ENCODE measurements at places on chromosomes 13 and 19.
A peak's percentile ranks its signal among the peaks of the same experiment; 100 is the strongest.

GRCh38 chr19:2633693-2634075, 68.8 kb downstream of the GNG7 start:
- DNase-seq: no peak

DNA sequence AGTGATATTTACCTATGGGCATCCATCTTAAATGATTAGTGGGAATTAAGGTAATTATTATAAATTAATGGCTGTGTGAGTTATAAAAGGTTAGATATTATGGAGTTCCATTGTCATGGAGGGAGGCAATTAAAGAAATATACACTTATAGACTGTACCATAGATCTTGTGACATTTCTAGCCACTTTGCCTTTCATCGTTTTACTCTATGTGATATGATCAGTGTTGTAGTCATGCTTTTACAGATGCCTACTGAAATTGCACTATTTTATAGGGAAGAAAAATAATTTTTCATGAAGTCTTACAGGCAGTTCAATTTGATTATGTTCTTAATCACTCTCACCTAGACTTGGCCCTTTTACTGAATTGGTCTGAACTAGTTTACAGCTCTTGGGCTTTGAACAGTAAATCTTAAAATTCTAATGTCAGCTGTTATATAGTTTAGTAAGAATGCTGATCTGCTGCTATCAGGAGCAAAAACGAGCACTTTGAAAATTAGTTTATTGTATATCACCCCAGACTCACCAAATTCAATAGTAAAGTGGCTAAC, 301.2 kb downstream of the GPC6 start:
- no peak for DNase-seq

- peak; percentile 25 for DNase-seq
Measured at GRCh38 chr13:29165840-29166239, 345.7 kb downstream of the MTUS2 start.

DNA sequence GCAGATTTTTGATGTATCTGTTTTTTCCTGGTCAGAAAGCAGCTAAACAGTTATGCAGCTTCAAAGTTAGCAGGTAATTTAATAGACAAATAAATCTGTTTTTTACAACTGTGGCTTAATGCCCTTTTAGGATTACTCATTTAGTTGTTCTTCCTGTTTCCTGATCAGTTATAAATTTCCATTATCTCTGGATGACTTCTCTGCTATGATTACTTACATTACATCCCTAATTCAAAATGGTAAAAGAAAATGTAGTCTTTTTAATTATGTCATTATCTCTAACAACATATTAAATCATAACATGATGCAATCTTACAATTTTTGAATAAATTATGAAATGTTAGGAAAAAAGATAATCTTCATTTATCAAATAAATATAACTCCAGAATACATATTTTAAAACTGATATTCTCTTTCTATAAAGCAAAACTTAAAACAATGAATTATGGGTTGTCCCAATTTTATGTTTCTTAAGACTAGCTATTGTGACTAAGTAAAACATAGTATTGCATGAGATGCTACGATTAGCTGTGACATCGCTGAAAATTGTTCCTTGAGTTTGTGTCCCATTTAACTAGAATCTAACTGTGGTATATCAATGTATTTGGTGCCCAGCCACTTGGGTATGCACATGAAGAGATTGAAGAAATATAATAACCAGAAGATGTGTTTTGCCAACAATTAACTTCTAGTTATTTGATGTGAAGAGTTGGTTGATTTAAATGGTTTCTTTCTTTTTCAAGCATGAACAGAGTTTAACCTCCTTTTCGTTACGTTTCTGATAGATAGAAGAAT, 605.3 kb upstream of the SPRY2 start:
- DNase-seq: no peak

GRCh38 chr13:34322014-34322742, 504.2 kb downstream of the RFC3 start:
- no peak for DNase-seq

GRCh38 chr19:28482221-28482620, 730.7 kb downstream of the UQCRFS1 start:
- no peak for DNase-seq

- DNase-seq: peak; percentile 92
Measured at GRCh38 chr13:27644302-27644701, 22.6 kb downstream of the POLR1D start.

DNA sequence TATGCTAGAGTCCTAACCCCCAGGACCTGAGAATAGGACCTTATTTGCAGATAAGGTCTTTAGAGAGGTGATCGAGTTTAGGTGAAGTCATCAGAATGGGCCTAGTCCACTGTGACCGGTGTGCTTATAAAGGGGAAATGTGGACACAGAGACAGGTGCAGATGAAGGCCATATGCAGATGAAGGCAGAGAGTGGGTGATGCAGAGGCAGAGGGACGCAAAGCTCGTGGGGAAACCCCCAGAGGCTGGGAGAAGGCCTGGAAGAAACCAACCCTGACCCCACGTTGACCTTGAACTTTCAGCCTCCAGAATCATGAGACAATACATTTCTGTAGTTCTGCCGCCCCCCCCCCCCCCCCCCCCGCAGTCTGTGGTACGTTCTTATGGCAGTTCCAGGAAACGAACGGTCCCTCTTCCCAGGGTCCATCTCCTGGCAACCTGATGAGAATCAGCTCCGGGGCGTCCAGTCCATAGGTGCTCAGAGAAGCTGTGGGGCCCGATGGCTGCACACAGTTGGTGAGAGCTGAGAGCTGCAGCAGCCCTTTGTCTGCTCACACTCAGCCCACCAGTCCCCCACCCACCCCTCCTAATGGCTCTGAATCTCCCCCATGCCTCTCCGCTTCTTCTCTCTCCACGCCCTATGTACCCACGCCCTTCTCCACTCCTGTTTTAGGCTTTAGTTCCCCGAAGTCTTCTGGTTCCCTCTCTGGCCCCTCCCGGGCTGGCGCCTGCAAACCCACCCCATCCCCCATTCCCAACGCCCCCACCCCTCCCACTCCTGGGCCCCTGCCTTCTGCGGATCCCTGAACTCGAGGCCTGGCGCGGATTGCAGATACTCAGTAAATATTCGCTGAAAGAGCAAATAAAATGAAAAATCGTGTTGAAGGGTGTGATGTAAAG, 218.3 kb upstream of the MAB21L1 start:
- DNase-seq: no peak

DNA sequence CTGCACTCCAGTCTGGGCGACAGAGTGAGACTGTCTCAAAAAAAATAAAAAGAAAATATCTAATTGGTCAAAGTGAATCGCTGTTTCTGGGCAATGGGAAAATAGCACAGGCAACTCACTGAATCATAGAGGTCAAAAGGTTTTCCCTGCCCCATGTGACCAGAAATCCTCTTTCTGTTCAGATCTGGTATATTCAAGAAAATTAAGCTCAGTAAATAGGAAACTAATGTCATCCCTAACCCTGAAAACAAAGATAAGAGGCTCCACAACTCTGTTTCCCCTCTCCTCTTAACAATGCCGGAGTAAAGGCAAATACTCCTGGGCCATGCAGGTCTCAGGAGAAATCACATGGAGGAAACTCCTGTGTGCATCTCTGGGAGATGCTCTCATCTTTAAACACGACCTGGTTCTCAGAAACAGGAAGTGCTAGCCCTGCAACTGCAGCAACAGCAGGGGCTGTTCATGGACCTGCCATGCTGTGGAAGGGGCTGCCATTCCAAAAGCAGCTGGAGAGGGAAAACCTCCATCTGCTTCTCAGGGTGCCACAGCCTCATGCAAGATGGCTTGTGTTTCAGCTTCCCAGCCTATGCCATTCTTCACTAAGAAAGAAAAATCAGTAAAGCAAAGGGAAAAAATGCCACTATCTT, 47.5 kb upstream of the SLC7A9 start:
- no peak for DNase-seq

DNA sequence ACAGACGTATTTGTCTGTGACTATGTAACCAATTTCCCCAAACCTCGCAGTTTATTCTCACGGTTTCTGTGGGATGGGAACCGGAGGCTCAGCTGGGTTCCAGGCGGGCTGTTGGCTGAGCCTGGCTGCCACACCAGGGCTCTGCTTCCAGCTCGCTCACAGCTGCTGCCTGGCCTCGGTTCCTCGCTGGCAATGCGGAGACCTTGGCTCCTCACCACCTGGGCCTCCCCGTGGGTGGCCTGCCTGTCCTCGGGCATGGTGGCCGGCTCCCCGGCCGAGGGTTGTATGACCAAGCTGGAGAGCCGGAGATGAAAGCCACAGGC, 218.9 kb upstream of the MAB21L1 start:
- DNase-seq: peak; percentile 51

DNA sequence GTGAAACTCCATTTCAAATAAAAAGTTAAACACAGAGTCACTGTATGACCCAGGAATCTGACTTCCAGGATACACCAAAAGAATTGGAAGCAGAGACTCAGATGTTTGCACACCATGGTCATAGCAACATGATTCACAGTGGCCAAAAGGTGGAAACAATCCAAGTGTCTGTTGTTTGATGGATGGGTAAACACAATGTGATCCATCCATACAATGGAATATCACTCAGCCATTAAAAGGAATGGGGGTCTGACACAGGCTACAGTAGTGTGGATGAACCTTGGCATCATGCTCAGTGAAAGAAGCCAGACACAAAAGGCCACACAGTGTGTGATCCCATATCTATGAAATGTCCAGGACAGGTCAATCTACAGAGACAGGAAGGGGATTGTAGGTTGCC, 174.3 kb downstream of the PTPRS start:
- DNase-seq: peak; percentile 77
